ENCODE measurements at places on chromosomes 1 and 21.

GRCh38 chr21:33836408-33836807, 79.2 kb downstream of the ATP5PO start:
- no peak for DNase-seq

DNA sequence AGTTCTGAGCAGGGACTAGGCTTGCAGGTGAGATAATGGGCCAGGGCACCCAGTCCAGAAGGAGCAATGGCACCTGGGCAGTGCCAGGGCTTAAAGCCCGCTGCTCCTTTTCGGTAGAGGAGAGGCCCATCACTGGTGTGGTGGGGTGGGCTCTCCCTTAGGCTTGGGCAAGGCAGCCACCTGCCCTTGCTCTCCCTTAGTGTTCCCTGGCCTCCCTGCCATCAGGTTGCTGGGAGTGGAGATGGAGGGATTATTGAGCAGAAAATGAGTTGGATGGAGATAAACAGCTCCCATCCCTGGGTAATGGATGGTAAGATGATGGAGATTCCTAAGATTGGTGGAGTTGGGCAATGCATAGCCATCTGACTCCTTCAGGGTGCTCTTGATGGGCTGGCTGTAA, 7.9 kb downstream of the MYOG start:
- DNase-seq: no peak

DNA sequence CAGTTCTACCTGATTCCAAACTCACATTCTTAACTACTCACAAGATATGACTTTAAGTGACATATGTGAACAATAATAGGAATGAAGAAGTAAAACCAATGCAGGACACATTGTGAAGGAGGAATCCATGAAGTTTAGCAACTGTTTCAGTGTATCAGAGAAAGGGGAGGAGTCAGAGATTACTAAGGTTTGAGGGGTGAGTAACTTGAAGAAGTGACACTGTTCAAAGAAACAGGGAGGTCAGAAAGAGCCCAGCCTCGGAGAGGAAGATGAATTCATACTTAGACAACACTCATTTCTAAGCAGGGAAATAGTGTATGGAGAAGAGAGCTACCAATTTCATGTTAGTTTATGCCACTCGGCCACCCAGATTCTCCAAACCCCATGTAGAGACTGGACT, 28.2 kb upstream of the RPF1 start:
- DNase-seq: no peak

DNA sequence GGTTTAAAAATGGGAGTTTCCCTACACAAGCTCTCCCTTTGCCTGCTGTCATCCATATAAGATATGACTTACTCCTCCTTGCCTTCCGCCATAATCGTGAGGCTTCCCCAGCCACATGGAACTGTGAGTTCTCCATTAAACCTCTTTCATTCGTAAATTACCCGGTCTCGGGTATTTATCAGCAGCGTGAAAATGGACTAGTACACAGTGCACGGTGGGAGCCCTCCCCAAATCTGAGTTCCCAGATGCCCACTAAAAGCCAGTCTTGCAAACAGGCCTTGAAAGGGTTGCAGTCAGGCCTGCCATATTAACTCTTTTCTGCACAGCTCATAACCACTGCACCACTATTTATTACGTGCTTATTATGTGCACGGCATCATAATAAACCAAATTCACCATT, 400.9 kb downstream of the PRDM2 start:
- no peak for DNase-seq

DNA sequence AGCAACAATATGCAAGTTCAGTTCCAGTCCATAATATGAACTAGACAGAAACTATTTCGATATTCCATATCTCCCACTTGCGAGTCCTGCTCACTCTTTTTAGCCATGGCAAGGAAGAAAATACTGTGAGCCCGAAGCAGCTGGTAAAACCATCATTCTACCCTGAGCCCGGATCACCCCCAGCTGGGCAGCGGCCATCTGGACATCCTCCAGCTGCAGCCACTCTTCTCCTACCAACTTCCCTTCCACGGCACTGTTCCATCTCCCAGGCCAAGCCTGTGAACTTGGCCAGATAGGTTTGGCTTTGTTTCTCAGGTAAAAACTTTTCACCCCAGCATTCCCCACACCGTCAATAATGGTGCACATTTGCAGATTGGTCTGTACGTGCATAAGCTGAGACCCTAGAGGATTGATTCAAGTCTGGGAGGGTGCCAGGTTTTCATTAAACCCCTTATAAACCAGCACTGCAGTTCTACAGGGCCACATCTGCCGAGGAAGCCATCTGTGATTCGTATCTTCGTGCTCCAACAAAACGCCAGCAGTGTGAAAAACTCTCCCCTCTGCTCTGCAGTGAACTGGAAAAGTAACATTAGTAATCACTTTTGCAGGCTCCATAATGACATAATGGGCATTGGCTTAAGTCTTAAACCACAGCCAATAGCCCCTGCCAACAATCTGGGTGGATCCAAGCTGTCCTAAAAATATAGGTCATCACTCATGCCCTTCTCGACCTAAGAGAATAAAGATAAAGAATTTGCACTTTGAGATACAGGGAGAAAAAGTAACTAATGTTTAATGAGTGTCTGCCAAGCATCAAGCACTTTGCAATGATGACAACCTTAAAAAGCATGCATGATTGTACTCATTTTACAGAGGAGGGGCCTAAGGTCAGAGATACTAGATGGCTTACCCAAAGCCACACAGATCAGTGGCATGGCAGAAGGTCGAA, 205.1 kb downstream of the PLPP3 start:
- DNase-seq: no peak

DNA sequence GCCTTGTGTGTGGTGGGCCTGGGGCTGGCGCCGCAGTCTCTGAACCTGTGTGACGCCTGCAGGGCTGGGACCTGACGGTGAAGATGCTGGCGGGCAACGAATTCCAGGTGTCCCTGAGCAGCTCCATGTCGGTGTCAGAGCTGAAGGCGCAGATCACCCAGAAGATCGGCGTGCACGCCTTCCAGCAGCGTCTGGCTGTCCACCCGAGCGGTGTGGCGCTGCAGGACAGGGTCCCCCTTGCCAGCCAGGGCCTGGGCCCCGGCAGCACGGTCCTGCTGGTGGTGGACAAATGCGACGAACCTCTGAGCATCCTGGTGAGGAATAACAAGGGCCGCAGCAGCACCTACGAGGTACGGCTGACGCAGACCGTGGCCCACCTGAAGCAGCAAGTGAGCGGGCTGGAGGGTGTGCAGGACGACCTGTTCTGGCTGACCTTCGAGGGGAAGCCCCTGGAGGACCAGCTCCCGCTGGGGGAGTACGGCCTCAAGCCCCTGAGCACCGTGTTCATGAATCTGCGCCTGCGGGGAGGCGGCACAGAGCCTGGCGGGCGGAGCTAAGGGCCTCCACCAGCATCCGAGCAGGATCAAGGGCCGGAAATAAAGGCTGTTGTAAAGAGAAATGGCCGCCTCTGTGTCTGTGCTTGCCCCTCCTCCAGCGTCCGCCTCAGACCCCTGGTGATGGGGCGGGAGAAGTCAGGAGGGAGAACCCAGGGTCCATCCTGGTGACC, 788 bp downstream of the ISG15 start:
- no peak for DNase-seq

DNA sequence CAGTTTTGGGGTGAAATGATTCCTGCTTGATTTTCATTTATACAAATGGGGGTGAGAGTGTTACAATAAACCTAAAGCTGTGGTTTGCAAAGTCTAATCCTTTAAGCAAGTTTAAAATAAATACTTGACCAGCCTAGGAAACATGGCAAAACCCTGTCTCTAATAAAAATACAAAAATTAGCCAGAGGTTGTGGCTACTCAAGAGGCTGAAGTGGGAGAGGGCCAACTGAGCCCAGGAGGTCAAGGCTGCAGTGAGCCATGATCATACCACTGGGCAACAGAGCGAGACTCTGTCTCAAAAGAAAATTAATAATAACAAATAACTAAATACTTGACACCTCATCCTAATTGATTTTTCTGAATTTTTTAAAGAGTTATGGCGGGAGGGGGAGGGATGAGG, 110.8 kb downstream of the EIF4G3 start:
- no peak for DNase-seq

GRCh38 chr1:54996869-54997710, 1.6 kb upstream of the BSND start:
- no peak for DNase-seq

DNA sequence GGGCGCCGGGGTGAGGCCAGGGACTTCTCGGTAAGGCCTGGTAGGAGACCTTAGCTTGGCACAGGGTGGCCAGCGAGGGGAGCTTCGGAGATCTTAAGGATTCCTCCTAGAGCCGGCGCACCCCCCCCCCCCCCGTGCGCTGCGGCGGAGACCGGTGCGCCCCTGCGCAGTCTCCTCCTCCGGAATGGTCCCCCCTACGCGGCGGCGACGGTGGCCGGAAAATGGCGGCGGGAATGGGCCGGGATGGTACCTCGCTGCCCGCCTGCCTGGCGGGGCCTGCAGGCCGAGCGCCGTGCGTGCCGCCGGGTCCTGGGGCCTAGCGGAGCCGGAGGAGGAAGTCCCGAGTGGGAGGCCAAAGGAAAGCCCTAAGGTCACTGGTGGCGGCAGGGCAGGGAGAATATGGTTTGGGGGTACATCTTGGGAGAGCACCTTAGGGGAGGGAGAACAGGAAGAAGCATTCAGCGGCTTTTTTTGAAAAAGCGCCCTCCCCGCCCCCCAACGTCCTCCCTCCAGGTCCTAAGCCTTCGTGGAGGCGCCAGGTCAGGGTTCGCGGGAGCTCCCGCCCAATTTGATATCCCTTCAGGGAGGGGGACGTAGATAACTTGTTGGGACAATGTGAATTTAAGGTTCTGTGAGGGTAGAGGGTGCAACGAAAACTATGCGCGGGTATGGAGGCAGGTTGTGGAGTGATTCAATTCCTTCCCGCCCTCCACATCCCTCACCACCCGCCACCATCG, 429 bp downstream of the SRRM1 start:
- no peak for DNase-seq

DNA sequence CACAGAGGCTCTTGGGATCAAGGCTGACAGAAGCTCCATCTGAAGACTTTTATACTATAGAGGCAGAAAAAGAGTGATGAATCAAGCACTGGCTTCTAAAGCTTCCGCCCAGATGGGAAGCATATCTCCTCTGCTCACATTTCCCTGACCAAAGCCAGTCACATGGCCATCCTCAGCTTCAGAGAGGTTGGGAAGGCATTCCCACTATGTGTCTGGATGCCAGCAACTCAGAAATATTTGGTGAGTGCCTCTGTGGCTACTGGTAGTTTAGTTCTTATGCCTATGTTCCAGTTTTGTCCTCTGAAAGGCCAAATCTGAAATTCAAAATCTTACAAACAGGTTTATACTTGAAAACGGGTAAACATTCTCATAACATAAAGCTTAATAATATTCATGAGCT, 9.9 kb upstream of the DISC1 start:
- no peak for DNase-seq

- no peak for DNase-seq
These were observed 91.1 kb downstream of the DMRTB1 start for GRCh38 chr1:53550201-53550741.

DNA sequence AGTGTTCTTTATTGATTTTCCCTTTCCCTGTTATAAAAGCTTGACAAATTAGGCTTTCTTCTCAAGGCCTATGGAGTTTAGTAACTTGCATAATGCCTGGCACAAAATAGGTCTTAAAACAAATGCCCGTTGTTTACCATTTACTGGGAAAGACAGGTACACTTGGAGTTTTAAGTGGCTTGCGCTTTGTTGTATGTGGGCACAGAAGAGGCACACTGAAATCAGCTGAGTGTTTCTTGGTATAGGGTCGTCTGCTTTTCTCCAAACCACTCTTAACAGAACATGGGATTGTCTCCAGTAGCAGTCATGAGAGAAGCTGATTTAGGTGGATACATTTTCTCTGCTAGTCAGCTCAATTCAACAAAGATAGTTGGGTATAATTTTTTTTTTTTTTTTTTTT, 132.5 kb downstream of the SYT14 start:
- no peak for DNase-seq

- no peak for DNase-seq
These were observed 21.3 kb upstream of the PHTF1 start for GRCh38 chr1:113780374-113781146.

GRCh38 chr1:109776911-109777310, 13.2 kb upstream of the EPS8L3 start:
- DNase-seq: peak; percentile 67

GRCh38 chr1:5227114-5227513, 572.7 kb downstream of the AJAP1 start:
- no peak for DNase-seq

- no peak for DNase-seq
These were observed 17.0 kb upstream of the TRIM45 start for GRCh38 chr1:117138561-117138960.

- DNase-seq: no peak
These were observed 154.6 kb downstream of the SLC30A10 start for GRCh38 chr1:219773775-219774174.

GRCh38 chr1:185556561-185556960, 177.6 kb upstream of the HMCN1 start:
- DNase-seq: no peak

- no peak for DNase-seq
These were observed 7.7 kb upstream of the HPCA start for GRCh38 chr1:32878637-32879041.

DNA sequence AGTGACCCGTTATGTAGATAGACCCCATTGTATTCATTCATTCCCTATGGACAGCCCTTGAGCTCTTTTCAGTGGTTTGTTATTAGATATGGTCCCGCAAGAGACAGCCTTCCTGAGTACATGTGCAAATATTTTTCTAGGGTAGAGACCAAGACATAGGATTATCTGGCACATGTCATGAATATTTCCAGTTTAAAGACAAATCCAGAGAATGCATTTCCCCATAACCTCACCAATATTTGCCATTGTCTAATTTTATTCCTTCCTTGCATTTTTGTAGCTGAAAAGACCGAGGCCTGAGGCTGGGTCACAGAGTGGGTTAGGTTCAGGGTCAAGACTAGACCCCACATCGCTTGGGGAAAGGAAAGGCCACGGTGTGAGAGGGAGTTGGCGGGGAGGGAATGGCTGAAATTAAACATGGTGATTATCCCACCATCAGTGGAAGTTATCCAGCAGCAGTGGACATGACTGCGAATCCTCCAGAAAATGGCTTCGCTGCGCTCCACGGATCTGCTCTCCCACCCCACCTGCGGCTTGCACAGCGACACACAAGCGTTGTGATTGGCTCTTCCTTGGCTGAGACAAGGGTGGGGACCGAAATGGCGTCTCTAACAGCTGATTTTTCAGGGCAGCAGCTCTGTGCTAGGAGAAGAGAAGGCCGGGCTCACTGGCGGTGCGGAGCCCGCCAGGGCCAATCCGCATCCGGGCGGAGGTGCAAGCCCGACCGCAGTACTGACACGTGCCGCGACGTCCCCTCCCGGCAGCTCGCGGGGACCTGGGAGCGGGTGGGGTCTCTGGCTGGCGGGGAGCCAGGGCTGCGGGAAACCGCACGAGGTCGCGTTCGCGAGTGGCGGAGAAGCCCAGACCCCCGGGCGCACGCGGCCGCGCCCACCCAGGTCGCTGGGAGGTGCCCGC, 16.1 kb upstream of the STMN1 start:
- peak; percentile 32 for DNase-seq
